ENCODE measurements at places on chromosomes 4 and X.

GRCh38 chr4:24856586-24856985, 56.3 kb downstream of the CCDC149 start:
- DNase-seq: no peak

GRCh38 chr4:37858872-37859271, 32.0 kb upstream of the TBC1D1 start:
- DNase-seq: no peak

DNA sequence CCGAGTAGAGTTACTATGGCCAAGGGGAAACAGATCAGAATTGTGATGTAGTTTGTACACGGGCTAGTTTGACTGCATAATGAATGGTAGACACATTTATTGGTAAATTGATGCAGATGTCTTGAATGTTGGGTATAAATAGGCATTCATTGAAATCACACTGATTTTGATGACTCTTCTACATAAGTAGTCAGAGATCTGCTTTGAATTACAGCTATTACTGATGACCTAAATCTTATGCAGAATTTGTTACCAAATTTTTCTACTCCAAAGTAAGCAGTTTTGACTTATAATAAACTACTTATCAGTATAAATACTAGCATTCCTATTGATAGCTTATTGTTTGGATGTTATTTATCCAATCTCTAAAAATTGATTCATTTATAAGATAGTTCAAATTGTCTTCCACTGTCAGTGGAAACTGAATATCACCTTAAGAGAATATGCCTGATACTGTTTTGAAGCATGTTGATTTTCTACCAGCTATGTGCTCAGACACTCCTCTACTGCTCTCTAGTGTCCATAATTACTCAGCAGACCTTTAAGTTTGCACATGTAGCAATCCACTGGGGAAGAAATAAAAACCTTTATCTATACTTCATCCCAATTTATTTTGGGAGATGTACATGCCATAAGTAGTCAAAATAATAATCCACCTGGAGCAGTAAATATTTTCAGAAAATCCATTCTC, 120.3 kb downstream of the RASL11B start:
- no peak for DNase-seq

- DNase-seq: no peak
Measured at GRCh38 chr4:86837691-86838503, 11.3 kb downstream of the SLC10A6 start.

GRCh38 chr4:41611124-41611838, 73.3 kb downstream of the LIMCH1 start:
- DNase-seq: no peak

DNA sequence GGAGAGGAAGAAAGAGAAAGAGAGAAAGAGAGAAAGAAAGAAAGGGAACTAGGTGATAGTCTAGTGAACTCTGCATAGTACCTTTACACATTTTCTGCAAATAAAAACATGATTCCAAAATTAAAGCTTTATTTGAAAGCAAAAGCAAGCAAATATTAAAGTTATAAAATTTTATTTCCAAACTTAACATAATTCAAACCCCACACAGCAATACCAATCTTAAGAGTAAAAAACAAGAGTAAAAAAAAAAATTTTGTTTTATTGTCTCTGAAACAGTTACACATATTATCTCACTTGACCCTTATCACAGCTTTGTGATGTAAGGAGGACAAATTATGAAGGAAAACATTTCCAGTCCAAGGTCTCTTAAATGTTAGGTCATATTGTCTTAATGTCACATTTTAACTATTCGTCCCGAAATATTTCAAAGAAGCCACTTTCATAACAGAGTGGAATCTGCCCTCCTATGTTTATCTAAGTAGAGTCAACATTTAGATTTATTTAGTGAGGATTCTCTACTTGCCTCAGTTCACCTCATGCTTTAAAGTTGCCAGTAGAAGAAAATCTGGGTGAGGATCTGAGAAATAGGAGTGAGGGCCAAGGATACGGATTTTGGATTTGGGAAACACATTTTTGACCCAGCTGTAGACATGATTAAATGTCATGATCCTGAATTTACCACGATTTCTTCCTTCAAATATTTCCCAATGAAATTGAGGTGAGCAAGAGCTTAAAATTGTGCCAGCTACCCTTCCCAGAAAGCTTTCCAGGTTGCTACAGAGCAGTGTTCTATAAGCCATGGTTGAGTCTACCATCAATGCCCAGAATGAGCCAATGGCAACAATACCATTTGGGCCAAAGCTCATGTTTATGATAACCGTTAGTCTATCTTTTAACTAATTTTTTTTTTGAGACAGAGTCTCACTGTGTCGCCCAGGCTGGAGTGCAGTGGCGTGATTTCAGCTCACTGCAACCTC, 7.5 kb upstream of the FGA start:
- DNase-seq: no peak
